ENCODE measurements at places on chromosomes 4 and X.

DNA sequence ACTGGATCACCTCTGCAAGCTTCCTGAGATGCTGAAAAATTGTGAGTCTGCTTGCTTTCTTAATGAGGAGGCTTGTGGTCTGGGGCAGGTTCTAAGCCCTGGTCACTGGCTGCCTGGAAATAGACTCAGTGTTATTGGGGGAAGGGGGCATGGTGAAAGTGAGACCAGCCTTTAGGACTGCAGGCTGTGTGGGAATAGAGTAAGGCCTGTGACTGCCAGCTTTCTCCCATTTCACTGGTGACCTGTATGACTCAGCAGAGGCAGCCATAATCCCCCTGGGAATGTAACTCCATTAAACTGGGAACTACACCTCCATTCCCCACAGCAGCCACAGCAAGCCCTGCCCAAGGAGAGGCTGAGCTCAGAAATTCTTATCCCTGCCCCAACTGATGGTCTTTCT is 55.9 kb upstream of the IL15 start:
- DNase-seq, result no peak

DNA sequence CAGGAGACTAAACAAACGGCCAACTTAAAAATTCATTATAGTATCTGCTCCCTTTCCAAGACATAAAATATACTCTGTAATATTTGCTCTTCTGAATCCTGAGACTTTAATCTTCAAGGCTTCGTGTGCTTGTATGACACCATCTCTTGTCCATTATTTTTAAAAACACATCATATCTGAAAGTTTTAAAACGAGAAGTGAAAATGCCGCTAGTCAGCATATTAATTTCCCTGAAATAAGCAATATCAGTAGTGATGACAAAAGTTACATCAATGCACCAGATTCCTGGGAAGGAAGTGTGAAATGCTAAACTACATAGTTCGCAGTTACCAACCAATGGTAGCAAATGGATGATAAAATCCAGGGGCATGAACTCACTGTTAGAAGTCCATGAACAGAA is 66.8 kb upstream of the EXOC1L start:
- no peak for DNase-seq

- no peak for DNase-seq
These were observed 54.6 kb downstream of the CPZ start for GRCh38 chr4:8647094-8647570.

DNA sequence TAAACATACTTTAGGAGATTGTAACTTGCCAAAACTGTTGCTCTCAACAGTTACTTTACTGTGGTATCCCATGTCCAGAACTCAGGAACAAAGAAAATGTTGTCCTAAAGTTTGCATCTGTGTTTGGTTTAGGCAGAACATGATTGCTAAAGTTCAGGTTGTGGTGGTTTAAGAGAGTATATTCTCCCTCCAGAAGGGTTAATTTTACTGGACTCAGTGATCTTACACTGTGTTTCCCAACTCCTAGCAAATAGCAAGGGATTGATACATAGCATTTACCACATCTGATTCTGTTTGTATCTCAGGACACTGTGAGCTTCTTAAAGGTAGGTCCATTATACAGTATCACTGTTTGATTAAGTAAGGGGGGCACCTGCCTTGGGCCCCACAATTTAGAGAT is 13.3 kb upstream of the DCK start:
- DNase-seq, result no peak

GRCh38 chrX:17719711-17720110 is 17.6 kb upstream of the SCML1 start:
- DNase-seq, result no peak

DNA sequence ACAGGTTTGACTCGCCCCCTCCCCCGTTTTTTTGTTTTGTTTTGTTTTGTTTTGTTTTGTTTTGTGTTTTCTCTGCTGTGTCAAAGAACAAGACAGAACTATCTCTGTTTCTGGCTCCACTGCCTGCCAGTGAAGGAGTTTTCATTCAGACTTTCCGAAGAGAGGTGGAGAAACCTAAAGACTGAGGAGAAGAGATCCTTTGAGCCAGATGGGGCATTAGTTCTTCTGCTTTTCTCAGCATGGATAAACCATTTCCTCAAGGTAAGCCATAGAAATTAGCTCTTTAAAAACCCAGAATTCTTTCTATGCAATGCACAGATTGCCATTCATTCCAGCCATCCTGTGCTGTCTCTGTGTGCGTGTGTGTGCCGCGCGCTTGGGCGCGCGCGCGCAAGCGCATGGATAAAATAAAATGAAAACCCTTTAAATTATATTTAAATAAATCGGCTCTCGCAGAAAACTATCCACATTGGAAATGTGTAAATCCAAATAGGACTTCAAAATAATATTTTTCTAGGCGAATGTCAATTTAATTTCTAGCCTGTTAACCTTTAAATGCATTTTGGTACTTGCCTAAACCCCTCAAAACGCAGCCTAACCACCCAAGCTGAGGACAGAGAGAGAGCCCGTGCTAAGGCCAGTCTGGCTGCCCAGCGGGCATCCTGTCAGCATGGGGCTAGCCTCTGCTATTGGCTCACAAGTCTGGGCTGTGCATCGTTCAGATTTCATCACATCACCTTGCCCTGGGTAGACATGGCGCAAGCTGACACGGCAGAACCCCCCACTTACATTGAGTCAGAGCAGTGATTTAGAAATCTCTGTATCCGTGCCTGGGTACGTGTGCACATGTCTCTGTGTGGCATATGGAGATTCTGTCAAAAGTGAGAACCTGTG is 113.0 kb upstream of the VAMP7 start:
- DNase-seq, result peak; percentile 48

GRCh38 chrX:19991350-19991718 is 473 bp upstream of the BCLAF3 start:
- no peak for DNase-seq

DNA sequence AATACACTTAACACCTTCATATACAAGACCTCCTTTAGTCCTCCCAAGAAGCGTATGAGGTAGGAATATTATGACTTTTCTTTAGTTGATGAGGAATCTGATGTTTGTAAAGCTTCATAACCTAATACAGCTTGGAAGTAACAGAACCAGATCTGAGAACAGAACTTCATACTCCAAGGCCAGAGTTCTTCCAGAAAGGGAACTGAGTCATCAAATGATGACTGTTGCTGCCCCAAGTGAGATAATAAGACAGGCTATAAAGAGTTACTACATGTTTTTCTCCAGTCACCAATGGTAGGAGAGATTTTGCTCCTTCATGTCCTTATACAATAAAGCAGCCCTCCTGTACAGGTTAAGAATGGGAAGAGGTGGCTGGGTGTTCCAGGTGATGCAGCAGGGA is 74.3 kb upstream of the ANXA3 start:
- peak; percentile 64 for DNase-seq

GRCh38 chr4:132513491-132513890 is 635.6 kb upstream of the PCDH10 start:
- DNase-seq, result peak; percentile 11

GRCh38 chrX:136850441-136851175 is 29.9 kb downstream of the RBMX start:
- no peak for DNase-seq

- DNase-seq, result no peak
These were observed 936.6 kb upstream of the EPHA5 start for GRCh38 chr4:66606908-66607307.

DNA sequence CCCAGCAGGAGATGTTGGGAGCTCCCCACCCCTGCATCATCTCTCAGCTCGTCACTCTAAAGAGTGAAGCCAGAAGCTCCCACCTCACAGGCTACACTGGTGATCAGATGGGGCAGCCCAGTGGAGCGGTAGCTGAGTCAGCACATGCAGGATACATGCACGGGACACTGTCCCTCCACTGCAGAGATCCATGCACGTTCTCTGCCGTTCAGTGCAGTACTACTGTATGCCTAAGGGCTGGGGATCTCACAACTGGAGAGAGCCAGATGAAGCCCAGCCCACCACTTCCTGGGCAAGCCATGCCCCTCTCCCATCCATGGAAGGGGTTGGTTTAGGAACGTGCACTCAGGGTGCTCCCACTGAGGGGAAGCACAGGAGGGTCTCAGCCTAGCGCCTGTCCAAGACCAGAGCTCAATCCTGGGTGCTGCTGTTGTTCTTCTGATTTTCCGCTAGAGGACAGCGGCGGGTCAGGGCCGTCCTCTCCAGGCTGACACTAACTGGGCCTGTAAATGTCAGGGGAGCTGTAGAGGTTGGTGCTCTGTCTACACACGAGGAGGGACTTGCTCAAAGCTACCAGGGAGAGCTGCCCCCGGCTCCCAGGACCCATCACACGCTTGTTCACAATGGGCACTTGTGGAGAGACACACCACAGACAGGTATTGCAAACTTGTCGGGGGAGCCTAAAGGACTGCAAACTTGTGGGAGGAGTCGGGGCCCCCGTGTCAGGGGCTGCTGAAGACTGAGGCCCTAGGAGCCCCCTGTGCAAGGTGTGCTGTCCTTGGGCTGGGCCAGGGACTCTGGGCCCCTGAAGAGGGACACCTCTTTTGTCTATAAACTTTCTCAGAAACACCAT is 18.2 kb upstream of the ABLIM2 start:
- DNase-seq, result peak; percentile 51

- DNase-seq, result no peak
These were observed 300.7 kb upstream of the CXXC4 start for GRCh38 chr4:104795264-104795939.

DNA sequence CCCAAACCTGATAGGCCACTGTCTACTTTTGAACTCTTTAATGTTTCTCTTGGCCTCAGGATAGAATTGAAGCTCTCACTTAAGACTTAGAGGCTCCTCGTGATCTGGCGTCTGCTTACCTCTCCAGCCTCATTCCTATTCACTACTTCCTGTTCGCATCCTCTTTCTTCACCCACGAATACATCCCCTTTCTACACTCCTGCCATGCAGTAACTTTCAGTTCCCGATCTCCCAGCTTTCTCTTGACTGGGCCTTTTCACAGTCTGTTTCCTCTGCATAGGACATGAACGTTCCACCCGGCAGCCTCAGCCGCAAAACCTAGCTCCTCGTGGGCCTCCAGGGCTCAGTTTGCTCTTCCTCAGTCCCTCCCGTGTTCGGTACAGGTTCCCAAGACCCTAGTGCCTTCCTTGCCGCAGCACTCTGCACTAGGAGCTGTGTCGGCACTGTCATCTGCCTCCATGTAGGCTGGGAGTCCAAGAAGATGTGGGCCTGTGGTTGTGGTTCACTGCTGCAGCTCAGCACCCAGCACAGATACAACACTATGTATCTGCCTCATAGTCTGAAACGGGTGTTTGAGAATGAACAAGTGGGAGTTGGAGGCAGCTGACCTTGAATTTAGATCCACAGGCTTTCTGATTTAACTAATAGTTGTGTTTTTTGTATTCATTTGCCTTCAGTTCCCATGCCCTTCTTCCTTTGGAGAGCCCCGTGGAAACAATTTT is 15.8 kb downstream of the RPL39 start:
- DNase-seq, result no peak

GRCh38 chr4:144970597-144970996 is 127.4 kb downstream of the ANAPC10 start:
- DNase-seq, result no peak

DNA sequence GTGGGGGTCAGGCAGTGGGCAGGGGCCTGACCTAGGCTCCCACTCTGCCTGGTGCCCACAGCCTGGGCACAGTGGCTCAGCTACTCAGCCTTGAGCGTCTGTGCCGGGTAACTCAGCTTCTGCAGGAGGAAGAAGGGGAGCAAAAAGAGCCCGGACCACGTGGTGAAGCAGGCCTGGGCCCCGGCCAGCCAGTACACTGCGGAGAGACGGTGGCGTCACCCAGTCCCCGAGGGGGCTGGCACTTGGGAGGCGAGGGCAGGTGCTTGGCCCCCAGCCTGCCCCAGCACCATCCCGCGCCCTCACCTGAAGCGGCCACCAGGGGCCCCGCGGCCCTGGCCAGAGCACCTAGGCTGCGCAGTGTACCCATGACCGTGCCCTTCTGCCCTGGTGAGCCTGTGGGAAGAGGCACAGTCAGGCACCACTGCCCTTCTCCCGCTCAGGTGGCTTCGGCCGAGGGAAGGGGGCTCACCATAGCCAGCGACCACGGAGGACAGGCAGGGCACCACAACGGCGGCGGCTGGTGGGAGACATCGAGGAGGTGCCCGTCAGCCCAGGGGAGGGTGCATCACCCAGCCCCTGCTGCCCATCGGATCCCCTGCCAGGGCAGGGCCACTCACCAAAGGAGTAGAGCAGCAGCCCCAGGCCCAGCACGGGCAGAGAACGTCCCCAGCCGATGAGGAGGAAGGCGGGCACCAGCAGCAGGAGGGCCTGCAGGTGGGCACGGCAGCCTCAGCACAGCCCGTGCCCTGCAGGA is 32.3 kb downstream of the NOP14 start:
- DNase-seq, result no peak

DNA sequence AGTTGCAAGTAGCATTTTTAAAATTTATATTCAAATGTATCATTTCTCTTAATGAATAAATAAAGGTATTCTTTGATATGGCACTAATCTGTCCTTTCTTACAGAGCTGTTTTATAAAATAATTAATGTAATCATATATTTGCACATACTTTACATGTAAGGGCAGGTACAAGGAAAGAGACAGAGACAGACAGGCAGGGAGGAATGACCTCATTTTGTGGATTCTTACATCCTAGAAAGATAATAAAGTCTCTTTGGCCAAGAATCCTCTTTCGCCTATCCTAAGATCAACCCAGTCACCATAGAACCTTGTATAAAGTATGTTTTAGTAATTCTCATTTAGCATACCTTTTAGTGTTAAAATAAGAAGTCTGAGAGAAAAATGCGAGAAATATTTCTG is 98.5 kb upstream of the CTSO start:
- DNase-seq, result peak; percentile 45

- no peak for DNase-seq
These were observed 108.2 kb upstream of the ACSL4 start for GRCh38 chrX:109841257-109841656.

DNA sequence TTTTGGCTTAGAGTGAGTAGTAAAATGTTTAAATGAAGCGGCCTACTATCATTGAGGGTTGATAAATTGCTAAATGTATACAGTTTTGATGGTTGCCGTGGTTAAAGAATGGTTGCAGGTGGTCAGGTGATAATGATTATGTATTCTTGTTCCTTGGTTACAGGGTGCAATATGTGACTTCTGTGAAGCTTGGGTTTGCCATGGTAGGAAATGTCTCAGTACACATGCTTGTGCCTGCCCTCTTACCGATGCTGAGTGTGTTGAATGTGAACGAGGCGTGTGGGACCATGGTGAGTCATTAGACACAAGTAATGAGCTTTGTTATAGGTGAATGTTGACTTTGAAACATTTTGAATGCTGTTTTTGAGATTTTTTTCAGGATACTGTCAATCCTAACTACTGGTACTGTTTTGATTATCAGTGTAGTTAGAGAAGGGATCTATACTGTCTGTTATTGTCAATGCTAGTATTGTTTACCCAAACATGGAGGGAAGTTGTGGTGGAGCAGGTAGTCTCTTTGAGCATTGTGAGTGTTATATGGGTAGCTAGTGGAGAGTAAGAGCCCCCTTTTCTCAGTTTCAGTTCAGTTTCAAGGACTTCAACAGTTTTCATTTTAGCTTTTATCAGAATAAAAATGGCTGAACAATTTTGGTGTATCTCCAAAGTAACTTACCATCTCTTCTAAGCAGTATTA is 8.9 kb downstream of the ZNF330 start:
- peak; percentile 60 for DNase-seq

GRCh38 chr4:4428966-4429875 is 42.3 kb downstream of the NSG1 start:
- DNase-seq, result no peak

Measured in mammary epithelial cell (primary cell).